ENCODE measurements at places on chromosomes 5 and 9.
A peak's percentile ranks its signal among the peaks of the same experiment; 100 is the strongest.

- DNase-seq = no peak
Observed at GRCh38 chr5:95856501-95856981, 34.0 kb upstream of the GLRX start.

DNA sequence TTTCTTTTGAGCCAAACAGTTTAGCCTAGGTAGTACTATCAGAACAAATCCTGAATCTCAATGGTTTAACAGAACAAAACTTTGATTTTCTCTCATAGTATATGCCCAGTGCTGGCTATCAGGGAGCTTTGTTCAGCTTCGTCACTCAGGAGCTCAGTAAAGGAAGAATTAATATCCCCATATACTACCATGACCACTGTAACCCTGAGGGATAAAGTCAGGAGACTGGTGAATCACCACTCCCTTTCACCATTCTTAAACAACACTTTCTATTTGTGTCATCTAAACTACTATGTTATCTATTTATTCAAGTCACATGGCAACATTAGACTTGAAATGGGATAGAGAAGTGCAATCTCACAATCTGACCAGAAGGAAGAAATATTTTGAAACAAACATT lies 522.6 kb upstream of the COX7C start:
- no peak for DNase-seq

GRCh38 chr5:80809451-80809850 lies 150.7 kb upstream of the RASGRF2 start:
- no peak for DNase-seq

- no peak for DNase-seq
Observed at GRCh38 chr9:116479056-116479544, 208.0 kb upstream of the TRIM32 start.

GRCh38 chr9:137728444-137729311 lies 109.9 kb downstream of the EHMT1 start:
- DNase-seq = no peak

- no peak for DNase-seq
Observed at GRCh38 chr5:44233691-44234090, 155.5 kb downstream of the FGF10 start.

DNA sequence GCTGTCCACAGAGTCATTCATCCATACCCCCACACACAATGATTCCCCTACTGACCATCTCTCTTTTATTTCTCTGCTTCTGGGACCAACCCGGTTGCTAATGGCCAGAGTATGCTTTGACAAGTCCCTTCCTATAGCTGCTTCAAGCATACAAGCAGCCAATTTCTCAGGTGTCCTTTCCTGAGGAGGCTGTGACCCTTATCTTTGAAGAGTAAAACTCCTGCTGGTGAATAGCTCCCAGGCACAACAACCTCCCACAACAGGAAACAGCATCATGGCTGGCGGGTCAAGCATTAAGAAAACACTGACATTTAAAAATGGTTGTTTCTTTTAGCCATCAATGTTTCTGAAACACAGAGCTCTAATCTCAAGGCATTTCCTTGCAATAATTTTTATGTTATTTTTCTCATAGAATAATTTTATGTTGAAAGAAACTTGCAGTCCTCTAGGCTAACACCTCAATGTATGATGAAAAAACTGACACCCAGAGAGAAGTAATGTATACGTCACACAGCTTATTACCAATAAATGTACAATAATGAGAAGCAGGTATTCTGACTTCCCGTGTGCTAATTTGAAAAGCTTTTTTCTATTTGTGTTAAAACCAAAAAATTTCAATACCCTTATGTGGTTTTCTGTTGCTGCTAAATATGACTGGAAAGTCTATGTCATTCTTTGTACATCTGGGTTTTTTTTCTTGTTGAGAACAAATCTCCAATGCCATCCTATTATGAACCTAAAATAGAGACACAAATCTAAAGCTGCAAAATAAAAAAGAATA lies 7.5 kb upstream of the PAM start:
- DNase-seq = no peak

DNA sequence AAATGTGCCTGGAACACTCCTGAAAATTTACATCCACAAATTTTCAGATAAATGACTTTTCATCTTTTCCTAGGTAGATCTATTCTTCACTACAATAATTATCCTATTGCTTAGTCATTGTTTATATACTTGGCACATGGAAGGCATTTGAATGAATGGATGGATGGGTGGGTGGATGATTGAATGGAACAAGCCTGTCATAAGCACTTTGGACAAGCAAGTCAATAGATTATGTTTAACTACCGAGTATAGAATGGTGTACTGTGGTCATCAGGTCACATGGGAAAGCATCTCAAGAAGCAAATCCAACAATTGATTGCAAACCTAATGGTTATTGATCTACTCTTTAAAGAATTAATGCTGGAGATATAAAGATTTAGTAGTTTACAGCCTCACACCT lies 114.4 kb upstream of the DMRTA1 start:
- no peak for DNase-seq

GRCh38 chr9:104776797-104777196 lies 12.9 kb downstream of the NIPSNAP3B start:
- no peak for DNase-seq

GRCh38 chr5:150213530-150213929 lies 23.7 kb downstream of the SLC6A7 start:
- no peak for DNase-seq

GRCh38 chr9:2826291-2826690 lies 17.6 kb downstream of the PUM3 start:
- DNase-seq = no peak

DNA sequence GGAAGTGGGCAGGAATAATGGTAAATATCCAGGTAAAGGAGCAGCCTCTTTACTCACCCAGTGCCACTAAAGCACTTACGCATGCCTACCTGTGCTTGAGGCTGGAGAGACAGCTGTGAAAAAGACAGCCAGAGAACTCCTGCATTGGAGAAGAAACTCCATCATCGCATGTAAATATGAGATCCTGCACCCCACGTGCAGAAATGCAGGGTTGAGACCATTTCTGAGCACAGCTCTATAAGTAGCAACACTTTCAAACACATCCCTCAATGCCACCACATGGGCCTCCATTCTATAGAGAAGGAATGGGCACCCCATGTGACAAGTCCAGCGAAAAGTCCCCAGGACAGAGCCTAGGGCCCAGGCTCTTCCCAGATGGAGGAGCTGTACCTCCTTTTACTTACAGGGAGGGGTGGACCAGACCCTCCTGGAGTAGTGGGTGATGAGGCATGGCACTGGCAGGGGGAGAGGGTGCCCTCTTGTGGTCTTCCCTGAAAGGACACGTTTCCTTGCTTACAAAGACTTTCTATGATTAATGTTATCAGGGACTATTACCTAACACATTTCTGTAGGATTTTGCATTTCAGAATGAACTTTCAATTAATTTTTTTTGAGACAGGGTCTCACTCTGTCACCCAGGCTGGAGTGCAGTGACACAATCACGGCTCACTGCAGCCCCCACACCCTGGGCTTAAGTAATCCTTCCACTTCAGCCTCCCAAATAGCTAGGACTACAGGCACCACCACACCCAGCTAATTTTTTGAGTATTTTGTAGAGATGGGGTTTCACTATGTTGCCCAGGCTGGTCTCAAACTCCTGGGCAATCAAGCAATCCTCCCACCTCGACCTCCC lies 55.3 kb upstream of the IL17B start:
- DNase-seq = peak; percentile 77

- no peak for DNase-seq
Observed at GRCh38 chr5:151084363-151084762, 3.5 kb upstream of the TNIP1 start.

DNA sequence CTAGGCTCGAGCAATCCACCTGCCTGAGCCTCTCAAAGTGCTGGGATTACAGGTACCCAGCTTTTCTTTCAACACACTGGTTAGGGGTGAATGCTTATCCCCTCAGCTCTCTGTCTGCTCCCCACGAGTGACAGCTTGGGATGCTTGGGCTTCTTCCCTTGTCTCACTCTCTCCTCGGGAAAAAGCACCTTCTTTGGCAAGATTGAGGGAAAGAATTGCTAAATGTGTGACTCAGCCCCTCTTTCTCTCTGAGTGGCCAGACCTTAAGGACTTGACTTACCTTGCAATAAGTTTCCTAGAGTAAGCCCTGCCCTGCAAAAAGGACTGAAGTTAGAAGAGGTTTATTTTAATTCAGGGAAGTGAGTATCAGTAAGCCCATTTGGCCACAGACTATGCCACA lies 68.1 kb upstream of the ERBIN start:
- no peak for DNase-seq

DNA sequence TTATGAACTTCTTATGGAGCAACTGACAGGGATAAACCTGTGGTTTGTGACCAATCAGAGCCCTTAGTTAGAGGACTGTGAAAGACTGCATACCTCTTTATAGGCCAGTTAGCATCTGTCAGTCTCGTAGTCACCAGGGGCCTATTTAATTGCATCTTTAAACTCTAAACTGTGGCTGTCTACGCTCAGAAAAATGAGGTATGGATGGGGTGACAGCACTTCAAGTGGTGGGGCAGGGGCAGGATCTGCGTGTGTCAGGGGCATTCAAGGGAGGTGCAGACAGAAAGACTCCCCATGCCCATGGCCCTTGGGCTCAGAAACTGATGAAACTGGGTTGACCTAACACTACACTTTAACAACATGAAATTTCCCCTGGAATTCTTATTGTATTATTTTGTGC lies 132.6 kb upstream of the TBCA start:
- no peak for DNase-seq

DNA sequence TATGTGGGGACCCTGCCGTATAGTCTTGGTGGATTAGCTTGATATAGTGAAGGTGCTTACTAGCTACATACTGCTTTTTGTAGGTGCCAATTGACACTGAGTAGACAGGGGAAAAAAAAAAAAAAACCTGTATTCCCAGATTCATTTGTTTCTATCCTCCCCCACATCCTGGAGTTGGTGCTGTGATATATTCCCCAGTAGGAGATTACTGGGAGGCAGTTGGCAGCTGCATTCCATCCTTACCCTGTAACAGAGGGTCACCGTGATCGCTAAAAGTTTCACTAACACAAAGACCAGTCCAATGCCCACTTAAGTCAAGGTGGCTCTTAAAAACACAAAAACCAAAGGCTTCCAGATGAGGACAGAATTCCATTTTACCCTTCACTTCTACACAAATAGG lies 27.4 kb upstream of the TOMM5 start:
- DNase-seq = no peak

- no peak for DNase-seq
Observed at GRCh38 chr9:24587883-24588282, 42.2 kb upstream of the IZUMO3 start.

DNA sequence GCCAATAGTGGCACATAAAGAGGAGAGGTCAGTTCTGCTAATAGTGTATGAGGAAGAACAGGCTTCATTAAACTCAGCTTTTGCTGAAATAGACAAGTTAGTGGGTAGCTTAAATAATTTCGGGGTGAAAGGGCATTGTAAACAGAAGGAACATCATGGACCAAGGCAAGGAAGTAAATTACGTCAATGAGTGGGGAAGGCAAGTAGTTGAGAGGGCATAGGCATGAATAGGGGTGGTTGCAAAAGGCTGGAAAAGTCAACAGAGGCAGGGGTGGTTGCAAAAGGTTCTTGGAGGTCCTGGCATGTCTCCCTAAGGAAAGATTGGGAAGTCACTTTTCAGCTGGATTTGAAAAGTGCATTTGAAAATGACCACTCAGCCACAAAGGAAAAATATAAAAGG lies 383.3 kb upstream of the RPS23 start:
- DNase-seq = no peak

DNA sequence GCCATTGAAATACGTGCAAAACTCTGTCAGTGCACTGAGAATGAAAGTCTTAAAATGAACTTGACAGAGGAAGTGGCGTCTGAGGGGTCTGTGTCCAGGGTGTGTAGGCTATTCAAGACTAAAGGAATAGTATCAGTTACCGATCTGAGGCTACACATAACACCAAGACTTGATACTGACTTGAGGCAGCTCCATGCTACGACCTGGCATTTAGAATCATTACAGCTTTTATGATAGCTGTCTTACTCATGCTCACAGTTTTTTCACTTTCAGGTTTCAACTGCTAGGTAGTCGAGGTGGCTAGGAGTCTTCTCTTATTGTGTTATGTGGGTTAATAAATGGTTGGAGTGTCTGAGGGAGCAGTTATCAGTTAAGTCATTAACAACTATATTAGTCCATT lies 92.8 kb upstream of the SLCO6A1 start:
- DNase-seq = no peak

- no peak for DNase-seq
Observed at GRCh38 chr5:173645890-173646574, 29.6 kb upstream of the BOD1 start.

DNA sequence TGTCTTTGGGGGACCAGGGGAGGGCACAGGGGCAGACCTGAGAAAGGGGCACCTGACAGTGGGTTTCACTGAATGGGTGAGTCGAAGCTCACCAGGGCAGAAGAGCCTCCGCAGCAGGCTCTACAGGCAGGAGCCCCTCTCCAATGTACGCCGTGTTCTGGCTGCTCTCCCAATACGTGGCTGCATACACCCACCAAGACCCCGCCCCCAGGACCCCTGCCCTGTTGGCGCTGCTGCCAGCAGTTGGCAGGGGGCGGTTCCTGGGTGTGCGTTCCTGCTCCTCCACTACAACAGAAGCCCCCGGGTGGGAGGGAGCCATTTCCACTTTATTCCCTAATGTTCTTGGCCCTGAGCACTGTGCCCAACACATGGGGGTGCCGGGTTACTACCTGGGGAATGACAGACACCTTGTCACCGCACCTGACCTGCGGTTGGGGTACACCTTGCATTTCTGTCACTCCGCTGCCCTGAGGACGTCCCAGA lies 30.3 kb downstream of the SARDH start:
- peak; percentile 36 for DNase-seq
